ENCODE measurements at places on chromosomes 11 and 22. TPM values are rescaled to one million over a fixed set of nuclear protein-coding genes. Genes with fewer than 3 reads are reported as not detected.

The DDI1 gene
- total RNA-seq, result not detected

The PANX2 gene
- 0.64 TPM for total RNA-seq

DNA sequence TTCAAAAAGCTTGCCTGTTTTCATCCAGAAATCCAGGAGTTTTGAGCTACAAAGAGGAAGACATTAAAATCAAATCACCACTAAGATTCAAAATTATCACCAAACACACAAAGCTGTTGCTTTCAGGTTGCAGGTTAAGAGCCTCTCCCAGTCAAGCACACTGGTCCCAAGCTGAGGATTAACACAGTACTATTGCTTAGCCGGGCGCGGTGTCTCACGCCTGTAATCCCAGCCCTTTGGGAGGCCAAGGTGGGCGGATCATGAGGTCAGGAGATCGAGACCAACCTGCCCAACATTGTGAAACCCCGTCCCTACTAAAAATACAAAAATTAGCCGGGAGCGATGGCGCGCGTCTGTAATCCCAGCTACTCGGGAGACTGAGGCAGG lies 1165.1 kb downstream of the LRRC4C start:
- H3K36me3 ChIP-seq, result no peaks in the 10 kb centered on the region
- no peak overlapping the region for H3K27ac ChIP-seq
- H3K4me1 ChIP-seq, result no peaks in the 10 kb centered on the region
- H3K27me3 ChIP-seq, result no peaks in the 10 kb centered on the region

DNA sequence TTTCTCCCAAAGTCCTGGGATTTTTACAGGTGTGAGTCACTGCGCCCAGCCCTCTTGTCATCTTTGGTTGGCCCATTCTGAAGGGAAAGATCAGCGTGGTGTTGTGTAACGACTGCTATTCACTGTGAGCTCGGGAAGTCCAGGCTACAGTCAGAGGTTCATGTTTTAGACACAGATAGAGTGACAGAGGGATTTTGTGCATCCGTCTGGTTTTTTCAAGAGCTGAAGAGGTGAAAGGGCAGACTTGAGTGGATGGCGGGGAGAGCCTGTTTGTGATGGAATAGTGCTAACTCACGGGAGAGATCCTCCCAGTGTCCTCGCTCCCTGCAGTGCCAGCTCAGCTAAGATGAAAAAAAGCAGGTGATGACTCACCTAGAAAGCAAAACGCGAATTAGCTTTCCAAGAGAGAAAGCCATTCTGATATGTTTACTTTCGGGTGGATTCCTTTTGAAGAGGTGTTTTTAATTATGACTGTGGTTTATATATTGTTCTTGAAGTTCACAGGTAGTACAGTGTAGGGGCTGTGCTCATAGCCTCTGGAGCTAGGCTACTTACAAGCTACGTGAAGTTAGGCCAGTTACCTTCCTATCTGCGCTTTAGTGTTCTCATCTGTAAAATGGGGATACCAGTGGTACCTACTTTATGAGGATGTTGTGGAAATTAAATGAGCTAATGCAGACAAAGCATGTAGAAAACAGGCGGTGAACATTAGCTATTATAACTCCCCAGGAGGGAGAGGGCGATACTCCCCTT lies 67.2 kb downstream of the C11orf91 start:
- no peaks in the 10 kb centered on the region for H3K36me3 ChIP-seq
- H3K4me3 ChIP-seq, result no peak overlapping the region
- no peaks in the 10 kb centered on the region for H3K4me1 ChIP-seq
- H3K27me3 ChIP-seq, result no peaks in the 10 kb centered on the region
- DNase-seq, result no peak

DNA sequence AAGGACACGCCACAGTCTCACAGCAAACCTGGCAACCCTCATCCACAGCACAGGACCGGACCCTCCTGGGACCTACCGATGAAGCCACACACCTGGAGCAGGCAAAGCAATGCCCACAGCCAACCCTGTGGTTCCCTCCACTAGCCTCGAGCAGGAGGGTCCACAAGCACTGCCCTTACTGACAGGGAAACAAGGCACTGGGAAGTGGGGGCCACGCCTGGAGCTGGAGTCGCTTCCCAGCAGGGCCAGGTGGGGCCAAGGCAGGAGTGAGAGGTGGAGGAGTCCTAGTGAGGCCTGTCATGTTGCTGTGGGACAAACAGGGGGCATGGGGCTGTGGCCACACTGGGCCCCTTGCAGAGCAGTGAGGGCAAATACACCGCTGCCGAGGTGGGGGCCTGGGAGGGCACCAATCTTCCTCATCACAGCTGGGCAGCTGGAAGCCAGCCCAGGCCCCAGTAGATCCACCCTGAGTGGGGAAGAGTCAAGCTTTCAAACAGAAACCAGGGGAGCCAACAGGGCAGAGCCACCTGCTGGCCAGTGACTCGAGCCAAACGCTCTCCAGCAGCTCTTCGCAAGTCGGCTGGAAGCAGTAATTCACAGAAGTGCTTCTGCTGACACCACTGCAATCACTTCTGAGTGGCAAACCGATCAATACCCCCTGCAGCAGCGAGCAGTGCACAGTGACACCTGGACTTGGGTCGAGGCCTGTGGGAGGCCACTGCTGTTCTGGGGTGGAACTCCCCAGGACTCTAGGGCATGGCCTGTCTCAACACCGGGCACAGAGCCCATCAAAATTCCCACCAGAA lies 13.7 kb downstream of the SULT4A1 start:
- no peak overlapping the region for H3K27ac ChIP-seq
- no peaks in the 10 kb centered on the region for H3K27me3 ChIP-seq
- no peaks in the 10 kb centered on the region for H3K36me3 ChIP-seq
- no peak for DNase-seq

DNA sequence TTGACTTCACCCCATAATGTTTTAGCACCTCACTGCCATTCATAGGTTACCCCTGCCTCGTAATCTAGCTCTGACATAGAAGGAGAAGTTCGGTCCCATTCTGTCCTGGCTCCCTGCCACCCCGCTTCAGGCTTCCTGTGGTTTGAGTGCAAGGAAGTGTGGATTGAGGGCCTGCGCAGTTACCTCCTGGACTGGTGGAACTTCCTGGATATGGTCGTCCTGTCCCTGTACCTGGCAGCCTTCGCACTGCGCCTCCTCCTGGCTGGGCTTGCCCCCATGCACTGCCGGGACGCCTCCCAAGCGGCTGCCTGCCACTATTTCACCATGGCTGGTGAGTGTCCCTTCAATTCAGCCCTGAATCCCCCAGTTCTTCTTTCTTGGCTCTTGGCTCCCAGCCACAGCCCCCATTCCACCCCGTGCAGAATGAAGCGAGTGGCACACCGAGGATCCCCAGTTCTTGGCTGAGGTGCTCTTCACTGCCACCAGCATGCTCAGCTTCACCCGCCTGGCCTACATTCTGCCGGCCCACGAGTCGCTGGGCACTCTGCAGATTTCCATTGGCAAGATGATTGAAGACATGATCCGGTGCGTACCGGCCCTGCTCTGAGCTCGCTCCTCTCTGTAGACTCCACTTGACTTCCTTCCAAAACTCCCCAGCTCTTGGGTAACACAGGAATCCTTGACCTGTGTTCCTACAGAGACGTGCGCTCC lies 15.4 kb downstream of the ART5 start:
- H3K36me3 ChIP-seq, result no peaks in the 10 kb centered on the region
- no peak overlapping the region for H3K27ac ChIP-seq
- no peak overlapping the region for H3K4me3 ChIP-seq
- no peaks in the 10 kb centered on the region for H3K4me1 ChIP-seq

GRCh38 chr11:101010899-101011298 lies 118.7 kb downstream of the PGR start:
- H3K4me1 ChIP-seq, result no peaks in the 10 kb centered on the region
- H3K4me3 ChIP-seq, result no peak overlapping the region
- no peak overlapping the region for H3K27ac ChIP-seq
- H3K27me3 ChIP-seq, result no peaks in the 10 kb centered on the region

GRCh38 chr11:105181521-105181920 lies 42.0 kb upstream of the CARD18 start:
- no peaks in the 10 kb centered on the region for H3K27me3 ChIP-seq
- H3K36me3 ChIP-seq, result no peaks in the 10 kb centered on the region
- no peak overlapping the region for H3K4me3 ChIP-seq
- DNase-seq, result no peak
- no peaks in the 10 kb centered on the region for H3K4me1 ChIP-seq

DNA sequence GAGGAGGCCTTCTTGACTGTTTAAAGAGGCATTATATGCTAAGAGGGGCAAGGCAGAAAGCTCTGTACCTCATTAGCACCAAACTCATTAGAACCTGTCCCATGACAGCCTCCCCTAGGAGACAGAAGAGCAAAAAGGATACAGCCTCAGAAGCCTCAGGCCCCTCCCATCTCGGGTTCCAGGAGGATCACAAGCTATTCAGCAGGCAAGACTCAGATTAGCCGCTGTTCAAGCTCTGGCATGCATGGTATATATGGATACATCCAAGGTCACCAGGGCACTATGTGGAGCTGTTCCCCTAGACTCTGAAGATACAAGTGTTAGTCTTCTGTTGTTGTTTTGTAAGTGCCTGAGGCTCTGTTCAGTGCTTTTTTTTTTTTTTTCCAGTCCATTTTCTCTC lies 32.1 kb downstream of the ATXN10 start:
- no peaks in the 10 kb centered on the region for H3K36me3 ChIP-seq
- no peak overlapping the region for H3K4me3 ChIP-seq
- H3K27ac ChIP-seq, result no peak overlapping the region
- DNase-seq, result no peak
- H3K4me1 ChIP-seq, result no peaks in the 10 kb centered on the region
- H3K27me3 ChIP-seq, result no peaks in the 10 kb centered on the region

- no peaks in the 10 kb centered on the region for H3K4me1 ChIP-seq
- H3K27me3 ChIP-seq, result no peaks in the 10 kb centered on the region
- no peak for DNase-seq
- no peaks in the 10 kb centered on the region for H3K36me3 ChIP-seq
Measured at GRCh38 chr11:58576887-58577471, 1.3 kb upstream of the LPXN start.

DNA sequence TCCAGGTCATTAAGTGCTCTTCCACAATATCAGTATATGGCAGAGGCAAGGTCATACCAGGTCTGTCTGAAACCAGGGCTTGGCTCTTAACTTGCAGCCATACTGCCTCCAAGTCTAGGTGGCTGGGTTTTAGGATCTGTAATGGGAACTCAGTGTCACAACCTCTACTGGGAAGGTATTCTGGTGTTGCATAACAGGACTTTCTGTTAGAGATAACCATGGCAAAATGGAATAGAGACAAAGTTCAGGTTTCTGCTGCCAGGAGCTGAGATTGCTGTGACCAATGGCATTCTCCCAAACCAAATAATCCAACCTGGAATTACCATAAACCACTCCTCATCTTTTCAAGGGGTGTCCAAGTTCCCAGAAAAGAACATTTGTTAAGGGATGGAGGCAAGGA lies 6.8 kb upstream of the SAA1 start:
- no peaks in the 10 kb centered on the region for H3K36me3 ChIP-seq
- no peak overlapping the region for H3K27ac ChIP-seq
- H3K4me1 ChIP-seq, result no peaks in the 10 kb centered on the region
- no peak overlapping the region for H3K4me3 ChIP-seq
- DNase-seq, result no peak

DNA sequence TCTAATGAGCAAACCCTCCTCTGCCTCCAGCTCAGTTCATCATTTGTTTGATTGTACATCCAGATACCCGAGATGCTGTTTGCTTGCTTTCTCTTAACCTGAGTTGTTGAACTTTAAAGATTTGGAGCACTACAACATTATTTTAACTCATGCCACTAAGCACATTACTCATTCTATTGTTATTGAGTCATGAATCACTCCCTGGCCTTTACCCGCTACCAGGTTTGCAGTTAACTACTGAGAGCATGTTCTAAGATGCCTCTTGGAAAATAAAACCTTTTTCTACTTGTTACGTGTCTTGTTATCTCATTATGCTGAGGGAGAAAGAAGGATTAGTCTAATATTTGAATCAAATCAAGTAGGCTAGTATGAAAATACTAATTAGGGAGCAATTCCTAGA lies 720.6 kb upstream of the ANO5 start:
- no peak overlapping the region for H3K4me3 ChIP-seq
- no peaks in the 10 kb centered on the region for H3K36me3 ChIP-seq
- H3K27me3 ChIP-seq, result no peaks in the 10 kb centered on the region
- no peaks in the 10 kb centered on the region for H3K4me1 ChIP-seq
- H3K27ac ChIP-seq, result no peak overlapping the region

The APOBEC3H gene
- total RNA-seq, result not detected

DNA sequence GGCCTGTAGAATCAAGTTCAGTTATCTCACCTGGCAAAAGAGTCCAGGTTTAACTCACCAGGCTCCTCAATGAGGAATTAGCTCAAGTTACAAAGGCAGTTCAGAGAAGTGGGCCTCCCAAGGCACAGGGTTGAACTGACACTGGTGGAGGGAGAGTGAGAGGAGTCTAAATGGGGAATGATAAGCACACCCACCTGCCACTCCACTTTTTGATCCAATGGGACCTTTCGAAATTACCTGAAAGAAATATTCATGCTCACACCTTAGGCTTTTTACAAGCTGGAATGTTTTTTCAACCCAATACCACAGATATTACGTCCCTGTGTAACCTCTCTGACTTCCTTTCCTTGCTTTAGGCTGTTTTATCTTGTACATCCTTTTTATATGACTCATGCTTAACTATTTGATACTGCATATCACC lies 642.7 kb upstream of the TENM4 start:
- H3K4me3 ChIP-seq, result no peak overlapping the region
- H3K27ac ChIP-seq, result no peak overlapping the region
- H3K36me3 ChIP-seq, result no peaks in the 10 kb centered on the region
- no peak for DNase-seq
- no peaks in the 10 kb centered on the region for H3K27me3 ChIP-seq

DNA sequence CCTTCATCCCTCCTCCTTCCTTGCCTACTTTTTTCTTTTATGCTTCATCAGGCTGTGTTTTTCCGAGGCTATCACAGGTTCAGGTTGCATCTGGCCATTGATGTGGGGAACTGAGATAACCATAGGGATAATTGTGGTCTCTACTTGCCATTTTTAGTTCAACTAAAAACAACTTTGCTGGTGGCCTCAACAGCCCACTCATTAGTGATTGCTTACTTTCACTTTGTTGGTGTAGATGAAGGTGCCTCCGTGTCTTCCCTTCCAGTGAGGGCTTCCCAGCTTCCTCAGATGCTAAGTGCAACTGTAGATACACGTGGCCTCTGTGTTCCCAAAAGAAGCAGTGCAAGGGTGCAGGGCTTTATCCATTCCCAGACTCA lies 35.0 kb downstream of the KCNJ1 start:
- H3K36me3 ChIP-seq, result no peaks in the 10 kb centered on the region
- no peaks in the 10 kb centered on the region for H3K4me1 ChIP-seq
- H3K27ac ChIP-seq, result no peak overlapping the region
- H3K27me3 ChIP-seq, result peaks cover 9% of the 10 kb centered on the region

GRCh38 chr11:55826919-55827318 lies at the start of gene OR5L2:
OR5L2 (plus strand) TSS chr11:55827219; CDS start chr11:55827219, 0 bp downstream.
- no peak within 1 kb of the TSS for H3K27ac ChIP-seq
- DNase-seq, result no peak
- H3K4me3 ChIP-seq, result no peak within 1 kb of the TSS
- H3K4me1 ChIP-seq, result no peaks in the 10 kb centered on the region
- no peaks in the 10 kb centered on the region for H3K36me3 ChIP-seq

GRCh38 chr22:19576460-19577421 lies 52.5 kb upstream of the CLDN5 start:
- peaks cover 6% of the 10 kb centered on the region for H3K27me3 ChIP-seq
- H3K4me1 ChIP-seq, result no peaks in the 10 kb centered on the region
- no peak overlapping the region for H3K4me3 ChIP-seq
- no peak for DNase-seq
- no peaks in the 10 kb centered on the region for H3K36me3 ChIP-seq

The MMP8 gene
- 0.33 TPM for total RNA-seq

The DYNC2H1 gene
- 36.7 TPM for total RNA-seq

GRCh38 chr11:69700278-69701140 lies 3.3 kb downstream of the FGF19 start:
- peaks cover 69% of the 10 kb centered on the region for H3K27me3 ChIP-seq
- H3K27ac ChIP-seq, result no peak overlapping the region
- H3K36me3 ChIP-seq, result no peaks in the 10 kb centered on the region
- no peak for DNase-seq

GRCh38 chr11:126434950-126435335 lies 79.5 kb downstream of the ST3GAL4 start:
- H3K4me1 ChIP-seq, result no peaks in the 10 kb centered on the region
- H3K4me3 ChIP-seq, result no peak overlapping the region
- H3K27ac ChIP-seq, result no peak overlapping the region
- no peaks in the 10 kb centered on the region for H3K27me3 ChIP-seq
- H3K36me3 ChIP-seq, result no peaks in the 10 kb centered on the region

All from breast epithelium (tissue), 4 donors.